M059J (cell line): ENCODE measurements at places on chromosomes 13 and 19.

GRCh38 chr13:98549728-98550317, 27.1 kb downstream of the STK24 start:
- DNase-seq = peak; percentile 27

DNA sequence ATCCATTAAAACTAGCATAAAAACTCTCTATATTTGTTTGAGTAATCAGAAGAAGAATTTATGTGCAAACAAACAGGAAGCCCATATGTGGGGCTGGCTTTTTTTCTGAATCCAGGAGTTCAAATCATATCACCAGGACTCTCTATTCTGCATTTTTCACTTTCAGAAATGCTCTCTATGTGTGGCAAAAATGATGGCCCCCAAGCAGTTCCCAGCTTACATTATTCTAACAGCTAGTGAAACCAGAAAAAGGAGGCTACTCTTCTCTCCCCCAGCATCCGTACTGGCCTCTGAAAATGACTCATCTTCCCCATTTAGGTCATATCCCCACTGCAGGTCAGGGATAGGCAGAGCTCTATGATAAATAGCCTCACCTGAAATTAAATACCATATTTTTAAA, 20.4 kb downstream of the RBM26 start:
- DNase-seq = peak; percentile 46

- DNase-seq = peak; percentile 53
Measured at GRCh38 chr19:19145684-19146608, 7.7 kb upstream of the TMEM161A start.

DNA sequence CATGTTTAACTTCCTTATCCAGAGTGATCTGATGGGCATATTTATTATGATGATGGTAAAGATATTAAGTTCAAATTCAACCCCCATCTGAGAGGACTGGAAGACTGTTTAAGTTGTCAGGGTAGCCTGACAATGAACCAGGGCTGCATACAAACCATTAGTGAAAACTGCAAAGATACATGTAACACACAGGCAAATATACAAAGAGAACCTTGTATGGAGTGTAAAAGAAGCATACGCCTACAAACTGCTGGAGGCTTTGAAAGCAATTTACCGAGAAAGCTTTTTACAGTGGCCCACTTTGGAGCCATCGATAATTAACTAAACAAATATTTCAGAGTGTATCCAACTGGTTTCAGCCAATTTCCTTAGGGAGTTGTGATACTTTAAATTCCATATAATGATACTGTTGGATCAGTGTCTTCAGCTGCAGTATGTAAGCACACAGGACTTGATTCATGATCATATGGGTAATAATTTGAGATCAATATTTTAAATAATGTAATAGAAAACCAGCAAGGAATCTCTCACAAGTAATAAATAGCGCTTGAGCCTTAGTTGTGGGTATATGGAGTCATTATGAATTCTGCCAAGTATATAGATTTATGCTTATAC, 231.5 kb upstream of the SPRY2 start:
- DNase-seq = no peak

- no peak for DNase-seq
Measured at GRCh38 chr13:23824371-23824770, 64.8 kb downstream of the MIPEP start.

DNA sequence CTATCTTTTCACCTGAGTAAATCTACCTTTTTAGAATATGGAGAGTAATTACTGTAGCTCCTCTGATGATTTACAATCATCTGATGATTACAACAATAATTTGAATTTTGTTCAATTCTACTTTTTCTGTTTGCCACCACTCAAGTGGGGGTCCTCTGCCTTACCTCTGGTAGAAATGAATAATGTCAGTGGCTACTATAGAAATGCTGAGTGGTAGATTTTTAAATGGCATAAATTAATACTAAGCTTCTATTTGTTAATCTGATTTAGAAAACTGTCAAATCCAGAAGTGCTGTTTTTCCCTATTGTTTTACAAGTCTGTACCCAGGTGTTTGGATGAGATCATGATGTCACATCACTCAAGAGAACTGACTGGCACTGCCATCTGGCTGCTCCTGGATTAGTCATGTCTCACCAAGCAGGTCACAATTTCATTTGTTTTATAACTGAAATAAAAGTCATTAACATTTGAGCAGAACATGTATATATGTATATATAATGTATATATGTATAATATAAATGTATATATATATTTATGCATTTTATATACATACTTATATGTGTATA, 494.8 kb downstream of the TBC1D4 start:
- peak; percentile 22 for DNase-seq

DNA sequence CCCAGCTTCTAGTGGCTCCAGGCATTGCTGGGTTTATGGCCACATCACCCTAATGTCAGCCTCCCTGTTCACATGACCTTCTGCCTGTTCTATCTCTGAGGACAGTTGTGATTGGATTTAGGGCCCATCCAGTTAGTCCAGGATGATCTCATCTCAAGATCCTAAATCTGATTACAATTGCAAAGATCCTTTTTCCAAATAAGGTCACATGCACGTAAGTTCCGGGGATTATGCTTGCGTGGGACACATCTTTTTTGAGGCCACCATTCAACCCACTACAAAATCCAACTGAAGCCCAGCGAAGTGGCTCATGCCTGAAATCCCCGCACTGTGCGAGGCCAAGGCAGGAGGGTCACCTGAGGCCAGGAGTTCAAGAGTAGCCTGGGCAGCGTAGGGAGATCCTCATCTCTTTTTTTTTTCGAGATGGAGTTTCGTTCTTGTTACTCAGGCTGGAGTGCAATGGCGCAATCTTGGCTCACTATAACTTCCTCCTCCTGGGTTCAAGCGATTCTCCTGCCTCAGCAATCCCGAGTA, 12.3 kb downstream of the PLD3 start:
- peak; percentile 7 for DNase-seq

GRCh38 chr13:69617587-69617986, 490.0 kb upstream of the ATXN8OS start:
- DNase-seq = no peak

GRCh38 chr13:73958657-73959397, 175.4 kb downstream of the KLF12 start:
- peak; percentile 36 for DNase-seq

GRCh38 chr13:29905845-29906244, 55.4 kb upstream of the UBL3 start:
- DNase-seq = peak; percentile 52

GRCh38 chr19:41029524-41030432, 38.7 kb downstream of the CYP2B6 start:
- no peak for DNase-seq

GRCh38 chr13:32176696-32177095, 138.5 kb downstream of the ZAR1L start:
- DNase-seq = no peak

GRCh38 chr13:64054321-64054720, 2638.7 kb upstream of the PCDH20 start:
- DNase-seq = peak; percentile 19

GRCh38 chr13:33129094-33129832, 113.0 kb downstream of the KL start:
- DNase-seq = no peak

DNA sequence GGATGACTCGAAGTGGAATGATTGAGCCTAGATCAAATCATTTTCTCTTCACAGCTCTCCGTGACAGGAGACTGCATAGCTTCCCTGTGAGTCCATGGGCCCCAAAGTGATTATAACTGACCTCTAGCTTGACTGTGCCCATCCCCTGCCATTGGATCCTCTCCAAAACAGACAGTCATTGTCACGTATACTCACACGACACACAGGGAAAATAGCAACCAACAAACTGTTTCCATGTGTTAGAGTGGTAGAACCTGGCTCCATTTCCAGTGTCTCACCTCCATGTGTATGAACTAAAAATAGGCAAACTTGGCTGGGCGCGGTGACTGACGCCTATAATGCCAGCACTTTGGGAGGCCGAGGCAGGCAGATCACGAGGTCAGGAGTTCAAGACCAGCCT, 48.8 kb upstream of the NPAS1 start:
- DNase-seq = peak; percentile 100
